ENCODE measurements at places on chromosomes 16 and 17. TPM values are rescaled to one million over a fixed set of nuclear protein-coding genes. Genes with fewer than 3 reads are reported as not detected.

DNA sequence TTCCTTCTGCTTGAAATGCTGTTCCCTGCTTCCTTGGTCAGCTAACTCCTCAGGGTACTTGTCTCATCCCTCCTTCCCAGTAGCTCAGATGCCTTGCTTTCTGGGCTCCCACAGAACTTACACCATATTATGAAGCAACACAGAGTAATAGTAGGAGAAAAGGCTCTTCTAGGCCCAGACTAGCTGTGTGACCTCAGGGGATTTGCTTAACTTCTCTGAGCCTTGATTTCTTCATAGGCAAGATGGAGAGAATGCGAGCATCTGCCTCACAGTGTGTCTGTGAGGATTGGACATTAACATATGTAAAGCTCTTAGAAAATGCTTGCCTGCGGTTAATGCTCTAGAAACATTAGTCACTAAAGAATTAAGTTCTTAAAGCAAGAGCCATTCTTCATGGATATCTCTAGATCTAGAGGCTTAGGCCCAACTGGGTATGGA is 22.3 kb upstream of the PECAM1 start:
- no peak for DNase-seq

DNA sequence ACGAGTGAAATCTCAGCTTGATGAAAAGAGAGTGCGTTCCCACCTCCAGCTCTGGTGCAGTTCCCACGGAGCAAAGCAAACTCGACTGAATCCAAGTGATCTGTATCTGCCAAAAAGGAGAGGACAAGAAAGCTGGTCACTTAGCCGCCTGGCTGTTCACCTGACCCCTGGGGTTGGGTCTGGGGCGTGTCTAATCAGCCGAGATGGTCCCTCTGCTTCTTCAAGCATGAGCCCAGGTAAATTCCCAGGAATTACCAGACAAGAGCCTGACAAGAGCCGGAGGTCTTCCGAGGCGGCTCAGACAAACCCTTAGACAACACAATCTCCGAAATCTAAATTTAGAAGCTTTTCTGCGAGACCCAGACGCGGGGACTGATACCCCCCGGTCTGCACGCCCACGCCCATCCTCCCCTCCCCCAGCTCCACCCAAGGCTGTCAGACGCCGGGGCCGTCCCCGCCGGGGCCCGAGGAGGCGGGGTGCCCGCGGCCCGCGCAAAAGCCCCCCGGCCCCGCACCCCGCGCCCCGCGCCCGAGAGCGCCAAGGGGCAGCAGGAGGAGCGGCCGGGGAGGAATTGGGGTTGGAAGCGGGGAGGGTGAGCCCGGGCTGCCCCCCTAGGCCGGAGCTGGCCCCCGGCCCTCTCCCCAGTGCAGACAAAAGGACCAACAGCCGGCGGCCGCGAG is 674 bp downstream of the ZNF821 start:
- DNase-seq = peak; percentile 53

- DNase-seq = no peak
Measured at GRCh38 chr17:66250686-66251085, 21.5 kb upstream of the APOH start.

The RASL10B gene
- not detected for total RNA-seq

DNA sequence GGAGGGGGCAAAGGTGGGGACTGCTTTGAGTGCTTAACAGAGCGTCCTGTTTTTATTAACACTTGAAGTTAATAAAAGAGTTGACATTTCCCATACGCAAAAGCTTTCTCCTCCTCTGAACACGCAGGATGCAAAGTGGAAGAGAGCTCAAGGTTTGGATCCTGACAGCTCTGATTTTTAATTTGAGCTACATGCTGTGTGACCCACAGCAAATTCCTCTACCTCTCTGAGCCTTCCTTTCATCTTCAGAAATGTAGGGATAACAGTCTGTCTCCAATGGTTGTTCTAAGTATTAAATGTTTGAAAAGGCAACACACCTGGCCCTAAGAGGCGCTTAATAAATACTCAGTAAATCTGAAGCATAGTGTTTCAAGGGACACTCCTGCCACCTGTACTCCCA is 93.0 kb downstream of the CDYL2 start:
- DNase-seq = no peak

The NPIPB2 gene
- total RNA-seq = 17.5 TPM

DNA sequence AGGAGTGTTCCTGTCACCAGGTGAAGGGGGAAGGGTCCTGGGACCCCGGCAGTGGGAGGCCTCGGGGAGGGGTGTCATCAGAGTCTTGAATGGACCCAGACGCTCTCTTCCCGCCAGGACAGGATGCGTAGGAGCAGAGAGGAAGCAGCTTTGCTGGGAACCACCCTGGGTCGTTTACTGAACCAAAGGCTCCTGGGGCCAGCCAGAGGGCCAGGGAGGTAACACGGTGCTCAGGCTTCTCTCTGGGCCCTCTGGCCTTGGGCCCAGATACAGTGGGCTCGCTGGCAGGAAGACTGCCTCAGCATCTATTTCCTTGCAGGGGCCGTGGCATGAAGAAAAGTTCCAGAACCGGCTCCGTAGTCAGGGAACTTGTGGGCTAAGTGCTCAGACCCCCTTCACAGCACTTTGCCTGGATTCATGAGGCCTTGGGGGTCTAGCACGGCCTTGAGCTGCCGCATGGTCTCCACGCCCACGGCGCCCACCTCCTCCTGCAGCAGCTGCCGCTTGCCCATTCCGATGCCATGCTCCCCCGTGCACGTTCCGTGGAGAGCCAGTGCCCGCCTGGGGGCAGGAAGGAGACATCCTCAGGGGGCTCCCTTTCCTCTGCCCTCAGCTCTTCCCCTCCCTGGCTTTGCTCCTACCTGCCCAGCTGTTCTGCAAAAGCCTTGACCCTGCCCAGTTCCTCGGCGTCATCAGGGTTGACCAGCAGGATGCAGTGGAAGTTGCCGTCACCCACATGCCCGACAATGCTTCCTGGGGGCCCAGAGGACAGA is 4.4 kb downstream of the LDHD start:
- DNase-seq = no peak

GRCh38 chr16:4060823-4061222 is 55.4 kb downstream of the ADCY9 start:
- no peak for DNase-seq

The SRSF1 gene
- 114 TPM for total RNA-seq

DNA sequence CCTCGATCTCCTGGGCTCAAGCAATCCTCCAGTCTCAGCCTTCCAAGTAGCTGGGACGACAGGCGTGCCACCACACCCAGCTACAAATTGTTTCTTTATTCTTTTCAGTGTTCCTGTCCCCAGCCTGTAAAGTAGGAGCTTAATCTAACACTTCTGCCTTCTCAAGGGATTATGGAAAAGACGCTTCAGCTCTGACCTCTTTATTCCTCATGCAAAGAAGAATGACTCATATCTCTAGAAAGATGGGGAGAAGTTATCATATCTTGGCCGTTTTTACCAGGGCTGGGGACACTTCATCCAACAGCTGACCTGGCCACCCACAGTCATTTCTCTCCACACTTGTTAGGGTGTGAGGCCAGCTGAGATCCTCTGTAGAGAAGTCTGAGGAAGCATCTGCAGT is 172.6 kb downstream of the HAPSTR1 start:
- no peak for DNase-seq

- no peak for DNase-seq
Measured at GRCh38 chr16:53482123-53482522, 20.9 kb downstream of the AKTIP start.

The HAGHL gene
- 15.6 TPM for total RNA-seq

DNA sequence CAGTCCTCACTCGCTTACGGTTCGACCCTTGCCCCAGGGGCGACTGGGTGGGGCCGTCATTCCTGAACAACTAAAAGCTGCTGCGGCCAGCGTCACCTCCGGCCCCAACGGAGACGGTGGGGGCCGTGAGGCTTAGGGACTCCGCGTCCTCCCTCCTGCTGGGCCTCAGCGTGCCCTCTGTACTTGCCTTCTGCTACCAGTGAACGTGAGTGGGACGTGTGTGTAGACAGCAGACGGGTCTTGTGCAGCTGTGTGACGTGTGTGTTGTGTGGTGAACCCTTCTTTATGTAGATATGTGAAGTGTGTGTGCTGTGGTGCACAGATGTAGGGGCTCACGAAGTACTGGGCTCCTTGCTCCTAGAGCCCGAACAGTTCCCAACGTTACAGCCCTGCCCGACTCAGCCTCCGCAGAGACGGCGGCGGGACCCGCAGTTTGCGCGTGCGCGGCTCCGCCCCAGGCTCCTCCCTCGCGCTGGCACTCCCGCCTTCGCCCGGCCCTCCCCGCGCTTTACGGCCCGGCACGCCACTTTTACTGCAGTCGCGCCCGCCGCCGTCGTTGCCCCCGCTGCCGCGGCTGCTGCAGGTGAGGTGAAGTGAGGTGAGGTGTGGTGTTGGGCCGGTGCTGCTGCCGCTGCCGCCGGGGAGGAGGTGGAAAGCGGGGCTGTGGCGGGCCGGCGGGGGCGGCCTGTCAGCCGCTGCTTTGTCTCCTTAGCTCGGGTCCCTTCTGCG is at the start of gene PHAF1:
PHAF1 (plus strand) TSS at position 535 of the 729 bp plus-strand sequence. CDS start 235 bp downstream, outside the sequence.
- peak; percentile 93 for DNase-seq

GRCh38 chr17:82502207-82502606 is 17.3 kb upstream of the FOXK2 start:
- DNase-seq = no peak

The NPIPA7 gene
- 3.9 TPM for total RNA-seq

GRCh38 chr17:49580055-49580721 is 4.5 kb downstream of the NXPH3 start:
- no peak for DNase-seq

The CNGB1 gene
- total RNA-seq = not detected

DNA sequence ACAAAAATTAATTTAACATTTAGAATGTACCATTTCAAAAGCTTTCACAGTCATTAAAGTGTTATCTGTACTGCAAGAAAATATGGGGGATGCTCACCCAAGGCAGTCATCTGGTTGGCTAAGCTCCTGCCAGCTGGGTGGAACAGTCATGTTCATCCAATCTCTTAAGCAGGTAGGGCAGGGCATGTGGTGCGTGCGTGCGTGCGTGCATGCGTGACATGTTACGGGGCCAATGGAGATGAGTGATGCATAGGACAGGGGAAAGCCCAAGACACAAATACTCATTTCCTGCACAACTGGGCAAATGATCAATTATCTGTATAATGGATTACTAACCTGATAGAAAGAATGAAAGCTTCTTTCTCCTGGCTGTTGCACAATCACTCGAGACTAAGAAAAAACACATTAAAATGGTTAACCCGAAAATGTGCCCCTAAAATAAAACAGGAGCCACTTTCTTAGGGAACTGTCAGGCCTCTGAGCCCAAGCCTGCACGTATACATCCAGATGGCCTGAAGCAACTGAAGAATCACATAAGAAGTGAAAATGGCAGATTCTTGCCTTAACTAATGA is 104.4 kb downstream of the MYO1D start:
- no peak for DNase-seq

The IRX6 gene
- total RNA-seq = not detected

The RUNDC3A gene
- 0.27 TPM for total RNA-seq

- peak; percentile 67 for DNase-seq
Measured at GRCh38 chr16:48608871-48609651, 919 bp downstream of the N4BP1 start.

Data from CD4-positive, CD25-positive, alpha-beta regulatory T cell (primary cell).